ENCODE measurements at places on chromosomes 7 and 10. TPM values are rescaled to one million over a fixed set of nuclear protein-coding genes. Genes with fewer than 3 reads are reported as not detected.

The SLC29A4 gene
- 2.1 TPM for total RNA-seq

The LIPM gene
- total RNA-seq = not detected

The CALML3 gene
- not detected for total RNA-seq

The ZSCAN21 gene
- total RNA-seq = 9.1 TPM

The PRPS1L1 gene
- total RNA-seq = not detected

The RADIL gene
- total RNA-seq = 0.48 TPM

The CNPY1 gene
- not detected for total RNA-seq

The VCL gene
- 217 TPM for total RNA-seq

The RBP4 gene
- not detected for total RNA-seq

The AKR1C4 gene
- not detected for total RNA-seq

The PAX4 gene
- total RNA-seq = not detected

The OR2A25 gene
- not detected for total RNA-seq

The RASA4B gene
- 3.8 TPM for total RNA-seq

The NSUN5 gene
- 5.3 TPM for total RNA-seq

The AMPH gene
- 0.10 TPM for total RNA-seq

The SEMA3E gene
- 1.7 TPM for total RNA-seq

The ZNF107 gene
- 4.6 TPM for total RNA-seq

The ZNF853 gene
- 0.65 TPM for total RNA-seq

The ZFAND4 gene
- 5.9 TPM for total RNA-seq

The LRRC18 gene
- not detected for total RNA-seq

The PCDH15 gene
- 0.19 TPM for total RNA-seq

The MEOX2 gene
- 35.8 TPM for total RNA-seq

The RARRES2 gene
- not detected for total RNA-seq

The PDE6C gene
- total RNA-seq = not detected

The CDH23 gene
- total RNA-seq = under 0.01 TPM

The CTAGE6 gene
- total RNA-seq = 0.65 TPM

The FEZF1 gene
- total RNA-seq = not detected

The NPFFR1 gene
- total RNA-seq = not detected

The CRPPA gene
- total RNA-seq = 1.3 TPM

The HEPACAM2 gene
- not detected for total RNA-seq

The BLNK gene
- total RNA-seq = not detected

The TAS2R16 gene
- not detected for total RNA-seq

The AKR1C1 gene
- total RNA-seq = 7.8 TPM

The PTF1A gene
- not detected for total RNA-seq

The COL13A1 gene
- total RNA-seq = 16.7 TPM

The KLLN gene
- total RNA-seq = 0.33 TPM

The FAM25G gene
- total RNA-seq = not detected

The DDIT4 gene
- 75.0 TPM for total RNA-seq

The GIMAP7 gene
- 31.6 TPM for total RNA-seq

The ADAM12 gene
- 0.65 TPM for total RNA-seq

Data from vein endothelial cell (primary cell).